ENCODE measurements at places on chromosomes 2 and 18.

DNA sequence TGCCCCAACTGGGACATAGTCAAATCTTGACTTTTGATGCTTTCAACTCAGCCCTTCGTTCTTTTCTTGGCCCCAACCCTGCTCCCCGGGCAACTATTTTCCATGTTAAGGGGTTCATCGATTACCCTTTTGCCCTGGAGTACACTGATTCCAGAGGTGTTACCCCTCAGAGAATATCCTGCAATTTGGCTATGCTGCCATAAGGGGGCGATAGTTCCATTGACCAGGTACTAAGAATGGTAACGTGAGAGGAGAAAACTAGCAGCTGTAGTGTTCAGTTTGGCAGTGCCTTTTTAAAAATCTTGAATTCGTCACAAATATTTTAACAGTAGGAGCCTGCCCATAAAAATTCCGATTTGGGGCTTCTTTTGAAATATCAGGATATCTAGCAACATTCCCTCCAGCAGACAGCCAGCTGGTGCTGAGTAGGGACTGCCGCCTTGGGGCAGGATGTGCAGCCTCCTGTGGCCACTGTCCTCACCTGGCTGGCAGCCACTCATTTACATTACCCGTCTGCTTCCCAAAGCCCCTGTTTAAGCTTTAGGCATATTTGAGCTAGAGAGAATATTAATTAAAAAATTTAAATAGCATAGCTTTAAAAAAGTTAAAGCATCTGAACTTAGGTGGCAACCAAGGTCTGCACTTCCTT, 146.3 kb upstream of the SKOR2 start:
- DNase-seq, result no peak

DNA sequence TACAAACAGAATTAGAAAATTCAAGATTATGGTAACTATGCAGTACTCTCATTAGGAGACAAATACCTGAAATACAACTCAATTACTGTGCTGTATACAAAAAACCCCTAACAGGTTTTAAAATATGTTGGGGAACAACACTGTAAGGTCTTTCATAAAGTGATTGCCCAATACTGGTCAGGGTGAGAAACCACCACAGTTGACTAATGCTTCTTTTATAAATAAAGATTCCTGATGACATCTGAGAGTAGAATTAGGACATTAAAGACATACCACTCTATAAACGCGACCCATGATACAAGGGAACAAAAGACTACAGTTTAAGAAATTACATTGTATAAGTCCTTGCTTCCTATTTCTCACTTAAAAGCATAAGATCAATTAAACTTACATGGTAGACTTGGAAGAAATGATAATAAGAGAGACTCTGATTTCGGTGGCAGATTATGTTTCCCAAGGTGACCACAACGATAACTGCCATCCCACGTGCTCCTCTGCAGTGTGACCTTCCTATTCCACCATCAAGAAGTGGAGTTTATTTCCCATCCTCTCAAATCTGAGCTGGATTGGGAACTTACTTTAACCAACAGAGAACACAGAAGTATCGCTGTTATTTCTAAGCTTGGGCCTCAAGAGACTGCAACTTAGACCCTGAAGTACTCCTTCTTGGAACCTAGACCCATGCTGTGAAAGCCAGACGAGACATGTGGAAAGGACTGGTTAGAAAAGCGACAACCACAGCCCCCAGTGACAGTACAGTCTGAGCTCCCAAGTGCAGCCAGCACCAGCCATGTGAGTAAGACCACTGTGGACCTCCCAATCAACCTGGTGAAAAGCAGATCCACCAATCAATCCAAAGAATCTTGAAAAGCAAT, 52.3 kb downstream of the ZNF521 start:
- DNase-seq, result no peak

GRCh38 chr2:101627285-101628029, 70.0 kb upstream of the MAP4K4 start:
- no peak for DNase-seq

- no peak for DNase-seq
Observed at GRCh38 chr2:203689426-203690116, 16.9 kb upstream of the CD28 start.

- DNase-seq, result peak; percentile 9
Observed at GRCh38 chr2:178946494-178946893, 103.4 kb downstream of the CCDC141 start.

DNA sequence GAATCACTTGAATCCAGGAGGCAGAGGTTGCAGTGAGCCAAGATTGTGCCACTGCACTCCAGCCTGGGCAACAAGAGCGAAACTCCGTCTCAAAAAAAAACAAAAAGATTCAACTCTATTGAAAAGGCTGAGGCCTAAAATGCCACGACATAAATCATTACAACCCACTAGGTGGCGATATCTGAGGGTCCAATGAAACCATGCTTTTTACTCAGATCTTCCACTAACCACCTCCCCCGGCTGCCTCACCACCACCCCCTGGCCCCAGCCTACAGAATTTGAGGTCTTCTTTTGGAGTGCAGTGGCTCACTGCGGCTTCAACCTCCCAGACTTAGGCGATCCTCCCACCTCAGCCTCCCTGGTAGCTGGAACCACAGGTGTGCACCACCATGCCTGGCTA, 57.5 kb downstream of the AP1S3 start:
- DNase-seq, result peak; percentile 29

- DNase-seq, result no peak
Observed at GRCh38 chr2:150570712-150571111, 83.2 kb upstream of the RND3 start.

GRCh38 chr2:5562426-5562825, 129.8 kb upstream of the SOX11 start:
- DNase-seq, result no peak

GRCh38 chr2:168189835-168190569, 57.4 kb downstream of the STK39 start:
- DNase-seq, result no peak

- no peak for DNase-seq
Observed at GRCh38 chr2:3344897-3345296, 32.7 kb downstream of the EIPR1 start.
